ENCODE measurements at places on chromosomes 7 and 10. TPM values are rescaled to one million over a fixed set of nuclear protein-coding genes. Genes with fewer than 3 reads are reported as not detected.

DNA sequence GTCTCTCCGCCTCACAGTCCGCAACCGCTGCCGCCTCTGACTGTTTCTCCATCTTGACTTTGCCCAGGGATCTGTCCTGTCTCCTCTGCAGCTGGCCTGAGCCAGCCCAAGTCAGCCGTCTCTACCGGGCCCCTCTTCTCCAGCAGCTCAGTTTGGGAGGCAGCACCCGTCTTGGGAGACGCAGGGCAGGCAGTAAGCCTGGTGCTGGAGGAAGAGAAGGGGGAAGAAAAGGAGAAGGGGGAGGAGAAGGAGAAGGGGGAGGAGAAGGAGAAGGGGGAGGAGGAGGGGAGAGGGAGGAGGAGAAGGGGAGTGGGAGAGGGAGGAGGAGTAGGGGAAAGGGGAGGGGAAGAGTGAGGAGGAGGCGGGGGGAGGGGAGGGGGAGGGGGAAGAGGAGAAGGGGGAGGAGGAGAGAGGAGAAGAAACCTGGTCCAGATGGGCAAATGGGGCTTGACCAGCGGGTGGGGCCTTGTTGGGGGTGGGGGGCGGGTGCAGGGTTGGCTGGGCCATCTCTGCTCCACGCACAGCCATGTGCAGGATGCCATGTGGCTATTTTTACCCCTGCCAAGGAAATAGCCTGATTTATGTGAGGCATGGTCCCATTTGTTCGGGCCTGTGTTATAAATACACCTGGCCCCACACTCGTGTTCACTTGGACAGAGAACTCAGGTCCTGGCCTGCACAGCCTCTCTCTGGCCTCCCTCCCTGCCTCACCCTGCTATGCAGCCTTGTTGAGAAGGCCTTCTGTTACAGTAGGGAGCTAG, 35.9 kb upstream of the FZD9 start:
- no peak for ATAC-seq

DNA sequence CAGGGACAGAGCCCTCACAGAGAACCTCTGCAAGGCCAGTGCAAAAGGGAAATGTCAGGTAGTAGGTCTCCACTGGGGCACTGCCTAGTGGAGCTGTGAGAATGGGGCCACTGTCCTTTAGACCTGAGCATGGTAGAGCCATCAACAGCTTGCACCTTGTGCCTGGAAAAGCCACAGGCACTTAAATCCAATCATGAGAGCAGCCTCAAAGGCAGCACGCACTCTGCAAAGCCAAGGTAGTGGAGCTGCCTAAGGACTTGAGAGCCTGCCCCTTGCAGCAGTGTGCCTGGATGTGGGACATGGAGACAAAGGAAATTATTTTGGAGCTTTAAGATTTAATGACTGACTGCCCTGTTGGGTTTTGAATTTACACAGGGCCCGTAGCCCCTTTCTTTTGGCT, 918.5 kb upstream of the POT1 start:
- no peak for ATAC-seq

The SEMA4G gene
- total RNA-seq: 0.96 TPM

DNA sequence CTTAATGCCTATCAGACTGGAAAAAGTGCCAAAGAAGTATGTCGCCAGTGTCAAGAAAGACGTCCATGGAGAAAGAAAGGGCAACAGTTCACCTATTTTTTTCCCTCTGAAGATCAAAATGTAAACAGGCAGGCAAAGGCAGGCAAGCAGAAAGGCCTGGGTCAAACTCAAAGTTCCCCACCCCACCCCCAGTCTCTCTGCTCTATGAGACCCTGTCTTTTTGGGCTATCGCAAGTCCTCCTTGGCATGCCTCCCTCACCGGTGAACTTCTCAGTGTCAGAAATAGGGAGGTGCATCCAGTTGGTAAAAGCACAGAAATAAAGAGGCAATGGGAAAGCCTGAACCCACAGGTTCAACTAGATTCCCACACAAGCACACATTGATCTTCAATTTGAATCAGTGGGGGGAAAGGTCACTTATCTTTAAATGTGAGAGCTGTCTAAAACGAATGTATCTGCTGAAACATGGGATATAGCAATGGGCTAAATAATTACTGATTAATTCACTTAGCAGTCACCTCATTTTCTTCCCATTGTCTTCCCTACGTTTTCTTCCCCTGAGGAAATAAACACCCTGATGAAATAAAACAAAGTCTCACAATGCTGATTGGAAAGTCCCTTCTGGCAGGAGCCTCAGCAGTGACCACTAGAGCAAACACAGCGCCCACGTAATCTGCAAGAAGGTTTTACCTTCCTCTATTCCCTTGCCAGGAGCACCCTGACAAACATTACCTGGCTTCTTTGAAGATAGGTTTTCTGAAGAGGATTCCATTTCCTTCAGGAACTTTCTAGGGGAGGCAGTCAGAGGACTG, 31.1 kb downstream of the JAZF1 start:
- no peak for ATAC-seq

- no peak for ATAC-seq
Measured at GRCh38 chr10:12510501-12510941, 161.2 kb downstream of the CAMK1D start.

The LIPN gene
- 1.4 TPM for total RNA-seq

- no peak for ATAC-seq
Measured at GRCh38 chr7:130367088-130367755, 13.1 kb upstream of the CPA1 start.

The GRB10 gene
- 14.2 TPM for total RNA-seq

The TEX36 gene
- not detected for total RNA-seq

GRCh38 chr10:22368402-22368801, 23.1 kb downstream of the SPAG6 start:
- no peak for ATAC-seq

DNA sequence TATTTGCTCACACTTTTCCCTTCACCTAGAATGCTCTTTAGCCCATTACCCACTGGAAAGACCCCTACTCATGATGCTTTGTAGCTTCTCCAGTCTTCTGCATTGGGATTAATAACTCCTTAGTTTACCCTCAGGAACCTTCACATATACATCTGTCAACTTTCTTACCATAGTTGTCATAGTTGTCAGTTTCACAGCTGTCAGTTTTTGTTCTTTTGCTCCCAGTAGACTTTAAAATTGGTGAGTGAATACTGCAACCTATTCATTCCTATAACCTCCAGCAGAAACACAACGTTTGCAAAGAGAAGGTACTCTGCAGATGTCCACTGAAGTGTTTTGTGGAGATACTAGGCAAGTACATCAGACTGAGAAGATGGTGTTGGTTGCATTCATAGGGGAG, 2.6 kb downstream of the PON1 start:
- ATAC-seq: no peak

DNA sequence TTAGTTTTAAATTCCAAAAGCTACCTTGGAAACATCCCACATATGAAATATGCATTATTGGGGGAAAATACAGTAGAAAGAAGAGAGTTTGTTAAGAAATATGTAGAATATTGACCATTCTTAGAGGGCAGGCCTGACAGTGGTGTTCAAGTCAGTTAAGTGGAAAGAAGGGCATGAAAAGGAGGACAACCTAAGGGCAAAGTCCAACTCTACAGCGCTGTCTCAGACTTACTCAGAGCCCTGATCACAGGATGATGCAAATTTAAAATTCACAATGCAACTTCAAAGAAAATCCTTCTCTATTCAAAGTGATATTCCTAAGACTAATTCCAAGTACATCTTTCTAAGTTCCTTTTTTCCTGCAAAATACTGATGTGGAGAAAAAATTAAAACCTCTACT, 139.1 kb upstream of the LRRTM3 start:
- no peak for ATAC-seq

The DPYSL4 gene
- total RNA-seq: 1.6 TPM

The LRRD1 gene
- not detected for total RNA-seq

DNA sequence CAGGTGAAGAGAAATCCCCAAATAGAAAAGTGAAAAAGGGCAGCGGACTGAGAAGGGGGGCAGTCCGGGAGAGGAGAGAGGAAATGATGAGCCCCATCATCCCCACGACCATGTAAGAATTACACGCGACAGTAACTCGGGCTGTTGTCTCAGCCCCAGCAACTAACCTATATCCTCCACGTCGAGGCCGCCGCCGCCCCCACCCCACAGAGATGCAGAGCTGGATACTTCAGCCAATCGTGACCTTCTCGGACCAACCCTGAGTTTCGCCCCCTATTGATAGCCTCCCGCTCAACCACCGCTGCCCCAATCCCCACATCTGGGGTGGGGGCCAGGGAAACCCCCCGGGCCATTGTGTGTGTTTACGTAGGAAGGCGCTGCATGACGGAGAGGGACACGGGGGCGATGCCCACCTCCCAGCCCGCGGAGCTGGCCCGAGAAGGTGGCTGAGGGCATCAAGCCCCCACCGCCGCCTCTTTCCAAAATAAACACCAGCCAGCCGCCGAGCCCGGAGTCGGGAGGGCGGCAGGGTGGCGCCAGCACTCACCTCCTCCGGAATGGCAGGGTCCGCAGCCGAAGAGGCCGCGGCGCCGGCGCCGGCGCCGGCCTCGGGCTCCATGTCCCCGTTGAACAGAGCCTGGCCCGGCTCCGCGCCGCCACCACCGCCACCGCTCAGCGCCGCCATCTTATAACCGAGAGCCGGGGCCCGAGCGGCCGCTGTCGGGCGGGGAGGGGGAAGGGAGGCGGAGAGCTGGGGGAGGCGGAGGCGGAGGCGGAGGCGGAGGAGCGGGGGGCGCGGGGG, 509 bp downstream of the BRAF start:
- peak; percentile 84 for ATAC-seq

The PLAU gene
- total RNA-seq: 19.4 TPM

DNA sequence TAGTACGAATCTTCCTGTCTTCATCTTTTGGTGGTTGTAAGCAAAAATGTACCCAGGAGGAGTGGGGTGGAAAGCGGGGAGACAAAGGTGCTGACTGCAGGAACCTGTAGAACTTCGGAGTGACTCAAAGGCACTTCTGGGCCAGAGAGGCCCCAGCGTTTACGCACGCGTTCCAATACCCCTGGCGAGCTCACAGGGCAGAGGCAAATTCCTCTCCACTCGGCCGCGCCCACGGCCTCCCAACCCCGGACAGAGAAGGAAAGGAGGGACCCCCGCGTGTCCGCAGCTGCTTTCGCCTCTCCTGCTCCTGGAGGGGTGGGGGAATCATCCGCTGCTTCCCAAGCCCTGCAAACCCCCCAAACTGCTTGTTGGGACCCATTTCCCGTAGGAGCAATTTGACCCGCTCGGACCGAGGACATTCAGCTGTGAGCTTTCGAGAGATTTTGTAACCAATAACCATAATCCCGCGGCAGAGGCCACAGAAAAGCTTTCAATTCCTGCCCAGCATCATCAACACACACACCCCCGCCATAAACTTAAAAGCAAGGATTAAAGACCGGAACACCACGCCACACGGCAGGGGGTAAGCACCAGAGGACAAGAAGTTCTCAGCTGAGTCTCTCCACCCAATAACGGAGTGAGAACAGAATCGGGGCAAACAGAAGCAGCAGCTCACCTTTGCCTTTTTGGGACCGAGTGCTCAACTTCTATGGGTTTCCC, 2.3 kb downstream of the IGF2BP3 start:
- ATAC-seq: no peak

DNA sequence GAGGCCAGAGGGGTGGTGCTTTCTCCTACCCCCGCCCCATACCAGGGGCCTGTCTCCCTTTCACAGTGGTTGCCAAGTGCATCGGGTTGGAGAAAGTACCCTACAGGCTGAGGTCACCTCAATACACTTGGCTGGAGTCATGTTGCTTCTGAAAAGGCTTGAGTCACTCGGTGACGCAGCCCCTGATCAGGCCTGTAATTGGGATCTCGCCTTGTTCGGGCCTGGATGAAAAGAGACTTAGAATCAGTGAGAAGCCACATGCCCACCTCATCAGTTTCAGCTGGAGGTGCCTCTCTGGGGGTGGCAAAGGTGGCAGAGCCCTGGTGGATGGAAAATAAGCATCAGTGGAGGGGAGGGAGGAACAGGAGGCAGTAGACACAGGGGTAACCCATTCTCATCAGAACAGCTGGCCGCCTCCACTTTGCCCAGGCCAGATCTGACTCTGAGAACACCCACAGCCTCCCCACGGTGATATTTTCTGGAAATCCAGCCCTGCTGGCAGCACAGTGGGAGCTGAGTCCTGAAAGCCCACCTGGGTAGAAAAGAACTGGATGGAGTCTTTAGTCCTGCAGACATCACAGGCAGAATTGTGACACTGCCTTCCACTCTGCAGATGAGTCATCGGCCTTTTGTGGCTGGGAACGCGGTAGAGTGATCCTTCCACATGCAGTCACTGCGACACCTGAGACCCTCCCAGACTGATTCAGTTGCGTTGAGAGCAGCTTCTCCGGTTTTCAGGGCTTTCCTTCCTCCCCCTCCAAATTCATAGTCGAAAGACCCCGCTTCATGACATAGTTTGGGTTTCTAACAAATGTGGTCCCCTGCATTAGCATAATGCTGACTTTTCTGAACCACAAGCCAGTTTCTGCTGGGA, 108.0 kb downstream of the GRK5 start:
- ATAC-seq: peak; percentile 73

The COL26A1 gene
- total RNA-seq: not detected

The CPA2 gene
- not detected for total RNA-seq

The SEMA3E gene
- total RNA-seq: 0.44 TPM

DNA sequence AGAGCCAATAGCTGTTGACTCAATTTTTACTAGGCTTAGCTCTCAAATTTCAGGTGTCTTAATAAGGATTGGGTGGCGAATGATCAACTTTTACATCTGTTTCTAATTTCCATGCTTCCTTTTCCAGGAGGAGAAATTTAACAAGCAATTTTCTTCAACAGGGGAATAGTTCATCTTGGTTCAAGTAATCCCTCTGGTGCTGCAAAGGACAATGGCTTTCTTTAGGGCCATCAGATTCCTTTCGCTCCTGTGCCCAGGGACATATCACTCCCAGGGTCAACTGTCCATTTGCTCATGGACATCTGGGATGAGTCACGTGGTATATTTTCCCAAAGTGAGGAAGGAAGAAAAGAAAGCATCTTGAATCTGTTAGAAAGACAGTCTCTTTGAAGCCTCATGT, 313.3 kb downstream of the FRMD4A start:
- ATAC-seq: no peak

- no peak for ATAC-seq
Measured at GRCh38 chr7:95246831-95247370, 77.4 kb downstream of the PON1 start.

- no peak for ATAC-seq
Measured at GRCh38 chr7:90791596-90791995, 195.5 kb downstream of the CDK14 start.

The CRHR2 gene
- total RNA-seq: not detected

- no peak for ATAC-seq
Measured at GRCh38 chr7:110090110-110090820, 1000.7 kb upstream of the LRRN3 start.
